ENCODE measurements at places on chromosomes 12 and 14. TPM values are rescaled to one million over a fixed set of nuclear protein-coding genes. Genes with fewer than 3 reads are reported as not detected.

PPP1R13B gene
- total RNA-seq = 10.0 TPM

C14orf39 gene
- not detected for total RNA-seq

C12orf60 gene
- total RNA-seq = 2.6 TPM

DNA sequence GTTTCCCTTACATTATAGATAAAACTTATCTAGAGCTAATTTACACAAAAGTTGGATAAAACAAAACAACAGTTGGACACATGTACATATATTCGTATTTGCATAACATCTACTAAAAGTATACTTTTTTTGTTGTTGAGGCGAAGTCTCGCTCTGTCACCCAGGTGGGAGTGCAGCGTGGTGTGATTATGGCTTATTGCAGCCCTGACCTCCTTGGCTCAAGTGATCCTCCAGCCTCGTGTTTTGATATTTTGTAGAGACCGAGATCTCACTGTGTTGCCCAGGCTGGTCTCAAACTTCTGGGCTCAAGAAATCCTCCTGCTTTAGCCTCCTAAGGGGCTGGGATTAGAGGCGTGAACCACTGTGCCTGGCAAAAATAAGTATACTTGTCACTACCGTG lies 9.4 kb downstream of the SYNE2 start:
- H3K4me3 ChIP-seq = no peak overlapping the region
- peaks cover 37% of the 10 kb centered on the region for H3K4me1 ChIP-seq
- no peak for ATAC-seq
- H3K27me3 ChIP-seq = no peaks in the 10 kb centered on the region

DNA sequence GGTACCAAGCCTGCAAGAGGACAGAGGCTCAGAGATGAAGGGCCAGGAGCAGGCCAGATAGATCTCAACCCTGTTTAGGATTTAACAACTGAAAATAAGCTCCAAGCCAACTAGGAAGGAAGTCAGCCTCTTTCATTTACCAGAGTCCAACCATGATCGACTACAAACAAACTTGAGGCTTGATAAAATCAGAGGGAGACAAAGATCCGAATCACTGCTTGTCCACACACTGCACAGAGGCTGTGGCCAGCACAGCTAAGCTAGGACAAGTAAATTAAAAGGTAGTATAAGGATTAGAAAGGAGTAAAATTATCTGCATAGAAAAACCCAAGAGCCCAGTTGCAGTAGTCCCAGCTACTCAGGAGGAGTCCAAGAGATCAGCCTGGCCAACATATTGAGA lies 40.3 kb downstream of the FAM222A start:
- ATAC-seq = no peak
- H3K4me3 ChIP-seq = no peak overlapping the region
- H3K27ac ChIP-seq = no peak overlapping the region
- no peaks in the 10 kb centered on the region for H3K36me3 ChIP-seq
- H3K27me3 ChIP-seq = peaks cover 12% of the 10 kb centered on the region

- no peaks in the 10 kb centered on the region for H3K4me1 ChIP-seq
- H3K27me3 ChIP-seq = peaks cover 23% of the 10 kb centered on the region
- ATAC-seq = no peak
These were observed 145.3 kb downstream of the CACNA1C start for GRCh38 chr12:2198005-2198501.

GRCh38 chr14:68729556-68729955 lies 63.3 kb downstream of the ZFP36L1 start:
- H3K36me3 ChIP-seq = no peaks in the 10 kb centered on the region
- H3K4me1 ChIP-seq = peaks cover 21% of the 10 kb centered on the region
- no peak overlapping the region for H3K4me3 ChIP-seq
- no peak overlapping the region for H3K27ac ChIP-seq

DNA sequence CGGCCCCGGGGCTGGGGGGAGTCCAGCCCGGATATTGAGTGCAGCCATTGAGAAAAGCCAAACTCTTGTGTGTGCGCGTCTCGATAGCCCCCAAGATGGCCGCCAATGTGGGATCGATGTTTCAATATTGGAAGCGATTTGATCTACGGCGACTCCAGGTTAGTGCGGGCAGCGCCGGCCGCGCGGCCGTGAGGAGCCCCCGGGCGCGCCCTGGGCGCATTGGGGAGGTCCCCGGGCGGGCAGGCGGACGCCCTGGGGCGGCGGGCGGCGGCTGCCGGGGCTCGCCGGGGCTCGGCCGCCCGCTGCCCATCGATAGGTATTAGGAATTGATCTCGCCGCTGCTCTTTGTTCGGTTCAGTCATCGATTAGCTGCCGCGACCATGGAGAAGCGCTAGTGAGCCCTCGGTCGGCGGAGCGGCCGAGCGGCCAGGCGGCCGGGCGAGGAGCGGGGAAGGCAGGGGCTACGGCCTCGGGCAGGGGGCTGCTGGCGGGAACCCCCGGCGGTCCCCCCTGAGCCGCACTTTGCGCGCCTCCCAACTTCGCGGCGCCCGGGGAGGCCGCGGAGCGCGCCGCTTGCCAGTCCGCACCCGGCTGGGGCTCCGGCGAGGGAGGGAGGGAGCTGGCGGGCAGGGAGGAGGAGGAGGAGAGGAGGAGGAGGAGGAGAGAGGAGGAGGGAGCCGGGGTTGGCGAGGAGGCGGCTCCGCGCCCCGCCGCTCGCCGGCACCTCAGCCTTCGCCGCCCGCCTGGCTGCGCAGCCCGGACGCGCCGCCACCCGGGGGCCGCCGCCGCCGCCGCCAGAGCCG lies 113.9 kb upstream of the MYL2 start:
- H3K27ac ChIP-seq = no peak within 1 kb of the TSS
- peaks cover 6% of the 10 kb centered on the region for H3K4me1 ChIP-seq
- peaks cover 56% of the 10 kb centered on the region for H3K27me3 ChIP-seq
- H3K36me3 ChIP-seq = no peaks in the 10 kb centered on the region
- ATAC-seq = no peak

GRCh38 chr12:20289520-20289919 lies 78.8 kb upstream of the PDE3A start:
- H3K4me3 ChIP-seq = no peak overlapping the region
- no peak overlapping the region for H3K27ac ChIP-seq
- no peaks in the 10 kb centered on the region for H3K4me1 ChIP-seq
- H3K36me3 ChIP-seq = no peaks in the 10 kb centered on the region
- ATAC-seq = no peak
- no peaks in the 10 kb centered on the region for H3K27me3 ChIP-seq

All from activated T-helper 17 cell treated with anti-CD3 and anti-CD28 coated beads, Interleukin-2, amount 50 U/mL, for 72 hours (primary cell).